HFFc6 (cell line): ENCODE measurements at places on chromosomes 3 and 15.

- peak; percentile 53 for DNase-seq
Observed at GRCh38 chr15:52005748-52006701, 13.0 kb upstream of the MAPK6 start.

DNA sequence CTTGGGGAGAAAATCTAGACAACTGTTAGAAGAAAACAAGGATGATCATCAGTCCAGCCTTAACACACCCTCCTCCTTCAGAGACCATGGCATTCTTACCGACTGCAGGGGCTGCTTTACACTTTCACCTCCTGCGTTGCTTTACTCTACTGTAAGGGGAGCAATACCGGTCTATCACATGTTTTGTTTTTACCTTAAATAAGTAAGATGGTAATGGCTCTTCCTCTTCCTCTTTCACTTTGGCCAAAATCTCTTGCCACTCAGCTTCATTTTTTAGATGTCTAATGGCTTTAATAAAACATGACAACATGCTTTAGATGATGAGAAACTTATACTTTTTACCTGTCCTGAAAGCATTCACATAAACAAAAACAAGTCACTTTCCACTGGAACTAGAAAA, 33.4 kb upstream of the STIMATE start:
- DNase-seq = no peak

DNA sequence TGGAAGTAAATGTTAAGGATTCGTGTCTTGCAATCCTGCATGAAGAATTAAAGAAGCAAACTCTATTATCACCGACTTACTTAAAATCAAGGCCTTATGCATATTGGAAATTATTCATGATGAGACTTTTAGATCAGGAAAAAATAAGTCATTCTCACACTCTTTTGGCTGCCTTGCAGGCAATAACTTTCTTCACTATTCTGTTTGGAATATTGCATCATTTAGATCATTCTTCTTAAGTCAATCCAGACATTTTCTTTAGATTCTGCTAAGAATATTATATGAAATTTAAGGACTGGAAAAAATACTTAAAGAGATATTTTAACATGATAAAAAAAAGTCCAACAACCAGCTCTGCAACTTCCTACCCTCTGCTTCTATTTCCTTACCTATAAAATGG, 245.4 kb downstream of the LRRN1 start:
- DNase-seq = no peak

DNA sequence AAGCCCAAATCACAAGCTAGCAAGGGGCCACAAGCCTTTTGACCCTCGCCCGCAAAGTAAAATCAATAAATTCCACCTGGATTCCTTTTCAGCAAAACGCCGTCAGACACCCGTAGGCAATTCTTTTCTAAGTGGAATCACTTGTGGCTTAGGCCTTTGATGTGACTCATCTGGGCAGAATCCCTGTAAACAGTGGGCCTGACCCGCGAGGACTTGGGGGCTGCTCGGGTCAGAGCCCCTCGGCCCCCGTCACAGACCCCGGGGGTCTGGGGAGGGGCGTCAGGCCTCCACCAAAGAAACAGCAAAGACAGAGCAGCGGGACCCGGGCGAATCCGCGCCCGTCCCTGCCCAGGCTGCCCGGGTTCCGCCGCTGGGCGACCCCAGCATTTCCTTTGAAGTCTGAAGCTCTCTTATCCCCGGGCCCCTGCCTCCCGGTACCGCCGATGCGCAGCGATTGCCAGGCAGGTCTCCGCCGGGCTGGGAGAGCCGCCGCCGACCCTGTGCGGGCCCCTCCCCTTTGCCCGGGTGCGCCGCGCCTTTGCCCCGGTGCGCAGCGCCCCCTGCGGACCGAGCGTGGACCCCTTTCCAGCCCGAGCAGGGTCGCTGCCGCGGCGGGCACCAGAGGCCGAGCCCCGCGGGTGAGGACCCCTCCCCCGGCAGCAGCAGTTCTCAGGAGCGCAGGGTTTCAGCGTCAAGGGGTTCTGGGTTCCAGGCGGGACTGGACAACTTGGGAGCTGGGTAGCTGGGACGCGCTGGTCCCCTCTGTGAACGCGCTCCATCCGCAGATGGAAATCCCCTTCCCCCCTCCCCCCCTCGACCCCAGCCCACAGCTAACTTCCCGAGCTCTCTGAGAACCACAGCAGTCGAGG, 178.3 kb downstream of the UACA start:
- peak; percentile 24 for DNase-seq

DNA sequence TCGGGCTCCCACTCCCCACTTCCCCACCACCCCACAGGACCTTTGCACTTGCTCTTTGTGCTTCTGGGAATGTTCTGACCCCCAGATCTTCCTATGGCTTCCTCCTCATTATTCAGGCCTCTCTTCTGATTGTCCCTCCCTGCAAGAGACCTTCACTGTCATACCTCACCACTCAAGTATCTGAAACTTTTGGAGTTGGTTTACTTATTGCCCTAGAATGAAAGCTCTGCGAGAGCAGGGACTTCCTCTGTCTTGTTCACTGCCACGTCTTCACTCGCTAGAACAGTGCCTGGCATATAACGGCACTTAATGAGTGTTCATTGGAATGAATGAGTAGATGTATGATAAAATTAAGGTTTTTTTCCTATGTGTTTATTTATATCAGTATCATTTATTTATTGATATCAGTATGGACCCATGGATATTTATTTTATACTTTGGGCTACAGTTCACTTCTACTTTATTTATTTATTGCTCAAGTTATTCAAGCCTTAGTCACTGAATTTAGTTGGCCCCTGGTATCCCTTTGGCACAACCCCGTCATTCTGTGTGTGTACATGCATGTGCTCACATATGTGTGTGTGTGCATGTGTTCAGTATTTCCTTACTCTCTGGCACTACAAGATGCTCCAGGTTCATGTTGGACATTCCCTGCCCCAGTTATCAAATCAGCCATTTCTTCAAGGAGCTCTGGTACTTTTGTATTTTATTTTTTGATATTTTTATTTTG, 197.6 kb downstream of the THSD4 start:
- no peak for DNase-seq

- DNase-seq = no peak
Observed at GRCh38 chr3:169062501-169062900, 601.0 kb downstream of the MECOM start.

DNA sequence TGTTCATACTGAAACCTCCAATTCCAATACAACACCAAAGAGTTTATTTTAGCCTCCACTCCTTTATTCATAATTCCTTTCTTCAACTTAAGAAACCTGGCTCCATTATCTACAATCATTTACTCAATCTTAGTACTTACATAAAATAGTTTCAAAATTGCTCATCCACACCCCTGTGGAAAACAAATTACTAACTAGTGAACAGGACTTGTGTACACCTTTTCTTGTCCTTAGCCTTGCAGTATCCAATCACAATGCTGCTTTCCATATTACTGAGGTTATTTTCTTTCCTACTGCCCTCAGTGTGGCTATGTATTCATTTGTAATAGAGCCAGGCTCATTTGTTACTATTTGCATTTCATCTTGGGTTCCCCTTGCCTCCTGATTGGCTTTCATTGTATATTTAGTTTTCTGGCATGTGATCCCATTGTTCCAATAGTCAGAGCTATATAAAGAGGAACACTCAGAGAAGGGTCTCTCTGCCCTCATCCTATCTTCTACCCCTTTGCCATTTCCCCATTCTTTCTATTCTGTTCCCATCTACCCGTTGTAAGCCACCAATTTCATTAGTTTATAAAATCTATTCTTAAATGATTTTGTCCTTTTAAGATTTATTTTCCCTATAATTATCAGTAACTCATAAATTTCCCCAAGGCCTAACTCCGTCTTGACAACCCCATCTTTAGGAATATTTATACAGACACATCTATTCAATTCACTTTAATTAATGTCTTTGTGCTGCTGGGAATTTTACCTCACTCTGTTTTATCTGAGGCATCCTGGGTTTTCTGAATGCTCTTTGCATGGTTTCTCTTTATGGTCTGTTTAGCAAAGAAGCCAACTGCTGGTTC, 67.9 kb upstream of the RBP1 start:
- no peak for DNase-seq

- no peak for DNase-seq
Observed at GRCh38 chr3:145368748-145369147, 792.2 kb downstream of the PLOD2 start.

- no peak for DNase-seq
Observed at GRCh38 chr3:128344052-128344735, 122.5 kb downstream of the DNAJB8 start.

DNA sequence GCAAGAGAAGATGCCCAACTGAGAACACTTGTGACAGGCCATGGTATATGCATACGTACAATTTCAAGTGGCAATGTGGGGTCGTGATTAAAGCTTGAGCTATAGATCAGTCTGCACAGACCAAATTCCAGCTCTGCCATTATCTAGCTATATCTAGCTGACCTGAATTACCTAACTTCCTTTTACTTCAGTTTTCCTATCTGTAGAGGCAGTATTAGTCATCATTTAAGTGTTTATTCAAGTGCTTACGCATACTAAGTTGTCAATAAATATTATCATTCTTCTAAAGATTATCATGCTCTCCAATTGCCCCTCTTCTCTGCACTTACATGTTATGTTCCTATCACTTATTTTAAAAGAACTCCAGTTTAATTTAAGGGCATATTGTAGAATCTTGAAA, 87.9 kb downstream of the ARPP21 start:
- no peak for DNase-seq

DNA sequence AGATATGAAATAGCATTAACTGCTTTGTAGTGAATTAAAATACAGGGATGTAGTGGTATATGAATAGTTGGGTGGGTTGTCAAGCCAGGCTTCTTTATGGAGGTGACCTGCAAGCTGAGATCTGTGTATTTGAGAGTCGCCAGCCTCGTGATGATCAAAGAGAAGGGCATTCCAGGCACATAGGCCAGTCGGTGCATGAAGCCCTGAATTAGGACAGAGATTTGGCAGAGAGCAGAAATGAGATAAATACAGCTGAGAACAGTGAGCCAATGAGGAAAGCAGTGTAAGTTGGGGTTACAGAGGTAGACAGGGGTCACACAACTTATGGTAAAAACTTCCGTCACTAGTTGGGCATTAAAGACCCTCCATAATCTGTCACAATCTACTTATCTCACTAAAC, 641.9 kb downstream of the OTOL1 start:
- no peak for DNase-seq

- no peak for DNase-seq
Observed at GRCh38 chr15:65619626-65620290, 2.0 kb upstream of the SLC24A1 start.

GRCh38 chr3:163481738-163482137, 1596.6 kb downstream of the SI start:
- no peak for DNase-seq

- no peak for DNase-seq
Observed at GRCh38 chr3:47005212-47006144, 26.0 kb downstream of the NBEAL2 start.

GRCh38 chr15:100244796-100245486, 96.8 kb downstream of the ADAMTS17 start:
- no peak for DNase-seq

DNA sequence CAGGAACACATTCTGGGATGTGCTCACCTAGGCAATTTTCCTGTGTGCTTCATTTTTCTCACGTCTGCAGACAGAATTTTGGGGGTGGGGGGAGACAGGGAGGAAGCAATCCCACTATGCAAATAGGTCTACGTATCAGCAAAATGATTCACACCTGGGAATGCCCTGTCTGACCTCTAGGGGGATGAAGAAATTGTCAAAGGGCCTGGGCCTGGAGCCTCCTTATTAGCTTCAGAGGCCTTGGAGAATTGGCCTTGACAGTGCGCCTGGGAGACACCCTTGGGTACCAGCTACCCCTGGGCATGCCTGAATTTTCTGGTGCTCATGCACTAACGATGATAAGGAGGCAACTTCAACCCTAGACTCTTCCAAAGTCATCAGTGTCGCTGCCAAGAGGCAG, 207.5 kb downstream of the CADPS start:
- DNase-seq = no peak

- DNase-seq = no peak
Observed at GRCh38 chr3:160435095-160435494, 14.5 kb downstream of the TRIM59 start.

DNA sequence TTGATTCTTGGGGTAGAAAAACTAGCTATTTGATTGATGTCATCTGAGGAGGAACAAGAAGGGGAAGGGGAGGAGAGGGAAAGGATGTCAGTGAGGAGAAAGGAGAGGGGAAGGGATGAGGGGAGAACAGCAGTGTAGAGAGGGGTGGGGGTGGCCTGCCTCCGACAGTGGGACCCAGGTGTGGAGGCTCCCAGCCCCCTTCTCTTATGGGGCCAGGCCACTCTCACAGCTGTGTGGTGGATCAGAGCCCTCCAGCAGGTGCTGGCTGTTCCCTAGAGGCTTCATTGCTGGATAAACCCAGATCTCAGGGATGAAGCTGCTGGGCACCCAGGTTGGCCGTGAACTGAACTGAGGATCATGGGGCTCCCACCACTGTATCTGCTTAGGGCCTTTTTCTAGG, 264.5 kb downstream of the CHST2 start:
- no peak for DNase-seq

DNA sequence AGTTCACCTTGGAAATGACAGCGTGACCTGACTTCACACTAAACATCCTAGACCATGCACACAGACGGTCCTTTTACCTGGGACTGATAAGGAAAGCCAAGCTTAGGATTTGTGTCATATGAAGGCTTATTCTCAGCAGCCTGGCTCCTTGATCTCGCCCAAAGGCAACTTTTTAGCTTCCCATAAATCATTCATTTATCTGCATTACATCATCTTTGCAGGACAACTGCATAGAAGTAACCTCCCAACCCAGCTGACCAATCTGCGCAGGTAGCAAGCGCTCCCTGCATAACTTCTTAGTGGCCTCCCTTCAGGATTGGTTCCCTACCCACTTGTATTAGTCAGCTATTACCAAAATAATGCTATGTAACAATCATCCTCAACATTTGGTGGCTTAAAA, 389.9 kb upstream of the PROK2 start:
- DNase-seq = no peak

DNA sequence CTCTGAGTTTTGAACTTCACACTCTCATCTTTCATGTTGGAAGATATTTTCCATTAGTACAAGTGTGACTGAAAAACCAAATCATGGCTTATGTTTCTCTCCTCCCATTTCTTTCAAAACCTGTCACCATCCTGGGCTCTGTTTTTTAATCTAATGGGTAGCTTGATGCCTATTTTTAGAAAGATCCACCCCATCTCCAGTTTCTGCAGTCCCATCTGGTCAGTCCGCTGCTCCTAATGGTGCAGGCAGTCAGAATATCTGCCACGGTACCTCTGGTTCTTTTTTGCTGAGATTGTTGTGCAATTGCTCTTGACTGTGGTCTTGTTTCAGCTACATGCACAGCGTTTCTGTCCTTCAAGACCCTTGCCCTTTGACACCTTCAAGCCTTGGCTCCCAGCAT, 240.9 kb upstream of the CADM2 start:
- no peak for DNase-seq
